AG08395 (cell line): ENCODE measurements at places on chromosomes 2 and 18.

DNA sequence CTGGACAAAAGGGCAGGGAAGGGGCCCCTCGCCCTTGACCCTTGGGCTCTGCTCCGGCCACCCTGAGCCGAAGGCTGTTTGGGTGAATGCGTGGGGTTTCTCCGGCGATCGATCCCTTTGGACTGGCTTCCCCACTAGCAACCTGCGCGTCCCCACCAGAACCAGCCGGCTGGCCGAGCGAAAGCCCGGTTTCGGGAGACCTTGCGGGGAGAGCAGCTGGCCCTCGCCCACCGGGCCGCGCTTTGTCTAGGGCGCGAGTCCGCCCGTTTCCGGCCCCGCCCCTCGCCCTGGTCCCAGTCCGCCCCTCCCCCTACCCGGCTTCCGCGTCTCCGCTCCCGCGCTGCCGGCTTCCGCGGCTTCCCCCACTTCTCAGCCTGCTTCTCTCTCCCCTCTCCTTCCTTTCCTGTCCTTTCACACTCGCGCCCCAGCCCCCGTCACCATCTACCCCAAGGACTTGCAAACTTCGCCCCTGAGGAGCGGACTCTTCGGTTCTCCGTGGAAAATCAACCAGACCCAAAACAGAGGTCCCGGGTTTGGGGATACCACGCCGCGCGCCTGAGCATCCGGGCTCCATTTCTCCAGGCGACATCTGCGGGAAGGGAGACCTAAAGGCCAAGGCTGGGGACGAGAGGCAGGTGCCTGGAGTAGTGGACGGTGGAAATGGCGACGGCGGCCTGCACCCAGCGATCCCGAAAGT lies 48.0 kb upstream of the ATP6V1B1 start:
- DNase-seq: no peak

DNA sequence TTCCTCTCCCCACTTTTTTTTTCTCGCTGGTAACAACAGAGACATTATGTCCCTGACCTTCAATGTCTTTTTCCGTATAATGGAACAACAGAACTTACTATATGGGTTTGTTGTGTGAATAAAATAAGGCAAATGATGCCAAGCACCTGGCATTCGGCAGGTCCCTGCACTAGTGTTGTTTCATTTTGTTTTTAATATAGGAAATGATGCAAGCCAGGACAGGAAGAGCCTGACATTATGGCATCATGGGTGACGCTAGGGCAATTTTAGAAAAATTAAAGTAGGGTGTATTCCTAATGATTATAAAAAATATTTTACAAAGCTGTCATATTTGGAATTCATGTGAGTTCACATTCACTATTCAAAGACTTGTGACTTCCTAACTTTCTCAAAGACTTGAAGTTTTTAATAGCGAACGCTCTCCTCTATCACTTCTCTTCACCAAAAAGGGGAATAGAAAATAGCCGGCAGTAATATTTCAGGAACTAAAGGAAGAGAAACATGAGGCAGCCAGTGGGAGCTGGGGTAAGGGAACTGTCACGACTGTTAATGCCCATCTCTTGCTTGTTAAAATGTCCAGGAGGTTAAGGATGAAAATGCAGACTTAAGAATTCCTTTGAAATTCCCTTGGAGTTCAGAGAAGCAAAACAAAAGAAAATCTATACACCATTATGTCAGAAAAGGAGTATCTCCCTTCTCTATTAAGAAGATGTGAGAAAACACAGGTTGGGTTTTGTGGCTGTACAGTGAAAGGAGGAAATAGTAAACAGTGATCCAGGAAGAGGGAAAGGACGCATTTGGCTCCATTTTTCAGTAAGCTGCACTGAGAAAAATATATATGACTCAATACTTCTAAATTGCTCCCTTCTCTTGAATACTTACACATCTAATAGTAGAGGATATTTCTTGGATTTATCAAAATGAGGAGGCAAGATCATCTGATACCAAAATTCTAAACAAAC lies 60.2 kb downstream of the DPP4 start:
- no peak for DNase-seq

DNA sequence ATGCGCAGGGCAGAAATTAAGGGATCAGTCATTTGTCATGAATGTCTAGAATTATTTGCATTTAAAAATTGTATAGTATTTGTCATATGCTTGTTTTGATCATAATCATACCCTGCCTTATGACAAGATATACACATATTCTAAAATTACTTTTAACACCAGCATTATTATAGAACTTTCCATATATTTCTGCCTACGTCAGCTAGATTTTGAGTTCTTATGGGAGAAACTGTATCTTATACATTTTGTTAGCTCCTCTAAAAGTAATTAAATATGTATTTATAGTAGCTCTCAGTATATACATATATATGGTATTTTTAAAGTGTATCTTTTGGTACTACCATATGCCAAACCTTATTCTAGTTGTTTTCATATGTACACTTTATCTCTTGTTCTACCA lies 441.9 kb downstream of the CPS1 start:
- DNase-seq: no peak

DNA sequence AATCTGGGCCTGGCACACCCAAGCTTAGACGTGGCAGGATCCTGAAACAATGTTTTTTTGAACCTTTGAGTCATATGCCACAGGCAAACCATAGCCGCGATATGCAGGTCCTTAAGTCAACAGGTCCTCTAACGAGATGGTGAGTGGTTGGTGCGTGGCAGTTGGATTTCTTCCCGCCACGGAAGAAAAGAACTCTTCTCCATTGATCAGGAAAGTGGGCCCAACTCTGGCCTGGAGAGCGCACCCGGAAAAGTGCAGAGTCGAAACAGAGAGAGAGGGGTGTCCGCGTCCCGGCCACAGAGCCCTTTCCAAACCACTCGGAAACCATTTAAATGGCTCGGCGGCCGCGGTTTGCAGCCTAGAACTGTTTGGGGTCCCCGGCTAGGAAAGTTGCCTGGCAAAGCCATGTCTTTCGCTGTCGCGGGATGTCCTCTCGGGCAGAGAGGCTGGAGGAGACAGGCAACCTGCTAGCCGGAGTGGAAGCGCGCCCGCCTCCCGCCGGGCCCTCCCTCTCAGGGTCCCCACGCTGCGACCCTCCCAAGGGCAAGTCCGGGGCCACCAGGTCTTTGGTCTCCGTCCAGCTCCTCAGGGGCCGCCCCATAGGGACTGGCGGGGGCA lies 777 bp downstream of the GALNT3 start:
- DNase-seq: no peak

DNA sequence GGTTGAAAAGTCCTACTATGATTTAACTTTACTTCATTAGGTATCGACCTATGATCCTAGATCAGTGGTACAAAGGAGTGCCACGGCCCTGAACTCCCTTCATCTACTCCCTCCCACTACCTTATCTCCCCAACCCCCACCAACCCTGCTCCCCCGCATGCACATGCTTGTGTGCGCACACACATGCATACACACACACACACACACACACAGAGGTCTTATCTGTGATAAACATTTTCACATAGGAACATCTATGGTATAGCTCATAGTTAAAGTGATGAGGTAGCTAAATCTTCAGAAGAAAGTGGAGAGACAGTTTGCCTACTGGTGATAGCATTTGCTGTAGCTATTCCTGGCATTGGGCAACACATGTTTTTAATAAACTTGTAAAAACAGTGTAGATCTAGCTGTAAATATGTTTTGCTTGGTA lies 471.3 kb downstream of the ZEB2 start:
- DNase-seq: no peak
